ENCODE measurements at places on chromosomes 4 and X.

- DNase-seq, result no peak
Measured at GRCh38 chr4:93777081-93777460, 51.5 kb upstream of the ATOH1 start.

- no peak for DNase-seq
Measured at GRCh38 chr4:116323606-116324005, 761.8 kb downstream of the TRAM1L1 start.

GRCh38 chrX:24659646-24660045 is 12.5 kb upstream of the PCYT1B start:
- DNase-seq, result no peak

- DNase-seq, result no peak
Measured at GRCh38 chrX:38804682-38805431, 3.6 kb downstream of the MID1IP1 start.

DNA sequence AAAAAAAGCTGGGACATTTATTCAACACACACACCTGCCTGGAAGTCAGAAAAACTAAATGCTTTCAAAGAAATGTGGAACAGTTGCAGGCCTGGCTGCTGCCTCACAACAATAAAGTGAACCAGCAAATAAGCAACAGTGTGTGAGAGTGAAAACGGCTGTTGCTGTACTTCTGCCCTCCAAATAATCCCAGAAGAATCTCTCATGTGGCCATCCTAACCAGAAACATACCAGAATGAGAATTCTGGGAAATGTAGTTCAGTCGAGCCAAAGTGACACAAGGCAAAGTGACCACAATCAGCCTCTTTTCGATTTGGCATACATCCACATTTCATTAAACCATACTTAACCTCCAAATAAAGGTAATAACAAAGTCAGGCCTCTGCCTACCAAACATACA is 204.5 kb downstream of the SLC7A11 start:
- no peak for DNase-seq

- DNase-seq, result no peak
Measured at GRCh38 chr4:119014658-119015057, 121.0 kb upstream of the MYOZ2 start.

DNA sequence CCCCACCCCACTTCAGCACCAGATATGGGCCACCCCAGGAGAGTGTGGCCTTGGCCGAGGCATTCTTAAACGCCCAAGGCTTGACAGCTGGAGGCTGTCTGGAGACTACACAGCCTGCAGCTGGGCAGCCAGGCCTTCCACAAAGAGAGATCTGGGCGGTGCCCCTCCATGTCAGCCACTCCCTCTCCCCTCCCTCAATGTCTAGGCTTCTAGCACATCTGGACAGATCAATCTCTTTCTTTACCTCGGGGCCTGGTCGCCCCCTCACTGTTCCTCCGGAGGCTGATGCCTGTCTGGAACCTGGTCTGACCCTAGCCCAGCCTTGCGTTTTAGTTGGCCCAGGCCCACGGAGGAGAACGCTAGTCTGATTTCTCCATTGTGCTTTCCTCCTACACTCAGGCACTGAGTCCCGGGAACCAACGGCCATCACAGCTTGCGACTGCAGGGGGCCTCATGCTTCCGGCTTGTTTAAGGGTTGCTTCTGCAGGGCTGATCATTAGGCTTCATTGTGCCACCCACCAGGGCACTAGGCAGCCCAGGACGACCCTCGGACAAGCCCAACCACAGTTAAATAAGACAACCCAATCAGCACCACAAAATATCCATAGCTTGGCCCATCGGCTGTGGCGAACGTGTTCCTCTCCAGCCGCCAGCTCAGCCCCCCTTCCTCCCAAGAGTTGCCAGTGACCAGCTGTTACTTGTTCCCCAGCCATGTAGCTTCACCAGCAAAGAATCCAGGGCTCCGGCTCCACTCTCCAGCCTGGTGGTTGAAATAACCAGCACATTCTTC is 200.6 kb downstream of the BCOR start:
- DNase-seq, result peak; percentile 32

DNA sequence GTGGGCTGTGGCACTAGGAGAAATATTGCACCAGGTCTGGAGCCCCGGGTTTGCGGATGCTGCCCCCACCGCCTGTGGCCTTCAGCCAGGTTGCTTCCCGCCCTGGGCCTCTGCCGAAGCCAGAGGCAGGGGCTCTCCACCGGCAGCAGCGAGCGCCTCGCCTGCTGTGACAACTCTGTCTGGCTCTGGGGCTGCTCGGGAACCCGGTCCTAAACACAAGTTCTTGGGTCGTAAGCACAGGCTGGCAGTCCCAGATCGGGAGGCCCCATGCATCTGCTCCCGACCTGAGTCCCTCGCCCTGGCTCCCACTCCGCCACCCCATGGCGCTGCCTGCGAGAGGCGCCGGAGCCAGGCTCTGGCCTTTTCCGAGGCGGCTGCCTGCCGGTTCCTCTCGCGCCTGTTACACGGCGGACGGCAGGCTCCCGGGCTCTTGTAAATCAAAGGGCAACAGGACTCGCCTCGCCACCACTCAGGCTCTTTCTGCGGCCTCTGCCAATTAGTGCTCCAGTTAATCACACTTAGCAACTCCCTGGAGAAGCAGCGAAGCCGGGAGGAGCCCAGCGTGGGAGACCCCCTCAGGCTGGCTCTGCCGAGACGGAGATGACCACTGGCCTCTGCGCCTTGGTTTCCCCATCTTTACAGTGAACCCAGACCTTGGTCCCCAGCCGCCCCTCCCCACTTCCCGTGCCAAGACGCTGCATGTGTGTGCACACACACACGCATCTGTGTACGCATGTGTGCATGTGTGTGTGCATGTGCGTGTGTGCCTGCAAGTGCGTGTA is 109.2 kb downstream of the DCTD start:
- no peak for DNase-seq

DNA sequence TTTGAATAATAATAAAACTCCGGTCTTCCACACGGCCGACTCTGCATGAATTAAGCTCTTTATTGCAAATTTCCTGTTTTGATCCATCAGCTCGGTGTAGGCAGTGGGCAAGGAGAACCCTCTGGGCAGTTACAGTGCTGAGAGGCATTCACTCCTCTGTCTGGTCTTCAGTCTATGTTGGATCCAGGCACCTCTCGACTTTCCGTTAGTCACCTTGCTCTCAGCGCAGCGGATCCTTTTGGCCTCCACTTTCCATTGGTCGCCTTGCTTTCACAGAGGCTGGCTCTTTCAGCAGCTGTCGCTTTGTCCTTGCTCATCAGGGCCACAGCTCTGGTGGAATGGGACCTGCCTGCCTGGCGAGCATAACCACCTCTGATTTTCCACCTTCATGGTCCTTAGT is 52.9 kb downstream of the TRMT44 start:
- DNase-seq, result no peak

DNA sequence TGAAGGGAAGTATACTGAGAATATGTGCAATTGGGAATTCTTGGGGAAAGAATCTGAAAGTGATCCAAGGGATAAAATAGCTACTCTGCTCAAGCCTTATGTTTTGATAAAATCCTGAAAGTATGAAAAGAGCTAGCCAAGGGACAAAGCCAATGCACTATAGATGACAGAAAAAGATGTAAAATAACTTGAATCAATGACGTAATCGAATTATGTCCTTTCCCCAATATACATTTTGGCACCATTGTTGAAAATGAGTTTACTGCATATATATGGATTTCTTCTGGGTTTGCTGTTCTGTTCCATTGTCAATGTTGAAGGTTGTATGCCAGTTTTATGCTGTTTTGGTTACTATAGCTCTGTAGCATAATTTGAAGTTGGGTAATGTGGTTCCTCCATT is 407.3 kb downstream of the DCAF12L2 start:
- DNase-seq, result no peak

- no peak for DNase-seq
Measured at GRCh38 chrX:38060331-38060878, 54.1 kb downstream of the SYTL5 start.

GRCh38 chrX:48689208-48689920 is 5.8 kb downstream of the WAS start:
- no peak for DNase-seq

DNA sequence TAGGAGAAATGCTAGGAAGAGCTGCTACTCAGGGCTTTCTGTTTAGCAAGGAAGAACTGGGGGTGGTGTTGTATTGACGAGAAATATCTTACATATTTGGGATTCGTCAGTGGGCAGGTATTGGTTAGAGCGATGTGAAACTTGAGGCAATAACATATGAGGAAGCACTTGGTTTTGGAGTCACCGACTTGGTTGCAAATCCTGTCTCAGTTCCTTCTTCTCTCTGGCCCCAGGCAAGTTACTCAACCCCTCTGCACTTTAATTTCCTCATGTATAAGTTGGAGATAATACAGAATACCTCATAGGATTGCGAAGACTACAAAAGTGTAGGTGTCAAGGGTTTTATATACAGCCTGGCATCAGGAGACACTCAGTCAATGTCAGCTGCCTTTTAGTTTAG is 34.1 kb downstream of the GPAT3 start:
- DNase-seq, result no peak

DNA sequence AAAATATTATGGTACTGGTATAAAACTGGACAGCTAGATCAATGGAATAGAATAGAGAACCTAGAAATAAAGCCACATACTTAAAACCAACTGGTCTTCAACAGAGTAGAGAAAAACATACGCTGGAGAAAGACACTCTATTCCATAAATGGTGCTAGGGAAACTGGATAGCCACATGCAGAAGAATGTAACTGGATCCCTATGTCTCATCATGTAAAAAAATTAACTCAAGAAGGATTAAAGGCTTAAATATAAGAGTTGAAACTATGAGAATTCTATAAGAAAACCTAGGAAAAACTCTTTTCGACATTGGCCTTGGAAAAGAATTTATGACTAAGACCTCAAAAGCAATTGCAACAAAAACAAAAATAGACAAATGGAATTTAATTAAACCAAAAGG is 114.6 kb downstream of the PCDH18 start:
- peak; percentile 4 for DNase-seq

GRCh38 chr4:128371876-128372275 is 84.3 kb upstream of the PGRMC2 start:
- no peak for DNase-seq

- DNase-seq, result no peak
Measured at GRCh38 chr4:119641765-119642164, 13.2 kb upstream of the PDE5A start.

- DNase-seq, result no peak
Measured at GRCh38 chr4:139973015-139973414, 181.0 kb downstream of the MAML3 start.

GRCh38 chrX:95071052-95071451 is 1397.0 kb downstream of the FAM133A start:
- no peak for DNase-seq

- peak; percentile 79 for DNase-seq
Measured at GRCh38 chrX:39645178-39645895, 452.4 kb downstream of the BCOR start.

GRCh38 chrX:1403228-1403627 is 11.3 kb upstream of the SLC25A6 start:
- no peak for DNase-seq

DNA sequence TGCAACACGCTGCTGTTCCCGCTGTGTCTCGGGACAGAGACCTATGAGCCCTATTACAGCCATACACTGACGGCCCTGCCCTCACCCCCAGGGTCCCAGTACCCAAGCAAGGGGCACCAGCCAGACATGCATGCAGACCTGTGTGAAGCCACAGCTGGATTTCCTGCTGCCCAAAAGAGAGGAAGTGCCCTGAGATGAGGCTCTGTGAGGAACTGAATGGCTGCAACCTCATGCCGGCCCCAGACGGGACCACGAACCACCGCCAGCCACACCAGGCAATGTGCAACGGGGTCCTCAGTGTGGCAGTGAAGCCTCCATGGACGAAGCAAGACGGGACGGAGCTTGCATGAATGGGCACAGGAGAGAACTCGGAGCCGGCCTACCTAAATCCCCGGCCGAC is 21.1 kb downstream of the CTBP1 start:
- no peak for DNase-seq

DNA sequence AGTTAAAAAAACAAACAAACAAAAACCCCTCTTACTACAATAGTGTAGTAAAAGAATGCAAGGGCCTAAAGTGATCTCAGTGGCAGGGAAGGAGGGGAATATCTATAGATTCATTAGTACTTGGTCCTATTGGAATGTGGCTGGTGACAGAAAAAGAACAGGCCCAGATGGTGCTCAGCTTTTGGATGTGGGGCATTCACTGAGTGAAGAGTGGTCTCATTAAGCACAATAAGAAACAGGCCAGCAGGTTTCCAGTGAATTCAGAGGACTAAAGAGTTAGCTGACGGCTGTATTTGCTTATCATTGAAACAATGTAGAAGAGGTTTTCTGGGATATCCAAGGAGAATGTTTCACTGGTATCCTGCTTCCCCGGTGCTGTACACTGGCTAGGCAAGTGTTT is 243.8 kb upstream of the HHIP start:
- no peak for DNase-seq

GRCh38 chrX:53317365-53318069 is 36.1 kb upstream of the IQSEC2 start:
- peak; percentile 35 for DNase-seq

GRCh38 chr4:28505064-28505463 is 1644.4 kb downstream of the STIM2 start:
- DNase-seq, result no peak

DNA sequence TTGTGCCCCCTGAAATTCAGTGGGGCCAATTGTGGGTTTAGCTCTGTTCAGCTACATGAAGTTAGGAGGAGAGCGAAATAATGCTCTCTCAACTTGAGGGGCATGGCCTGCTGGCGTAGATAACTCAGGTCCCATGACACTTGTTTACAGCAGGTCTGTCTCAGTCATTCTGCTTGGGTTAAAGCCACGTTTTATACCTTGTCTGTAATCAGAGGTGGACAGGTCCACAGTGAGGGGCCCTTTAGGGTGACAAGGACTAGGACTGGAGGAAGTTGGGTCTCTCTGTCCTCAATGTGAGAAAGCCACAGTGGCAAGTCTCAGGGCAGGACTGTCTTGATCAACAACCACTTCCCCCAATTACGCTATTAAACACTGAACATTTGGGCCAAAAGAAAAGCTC is 49.0 kb downstream of the PDHA1 start:
- DNase-seq, result no peak

GRCh38 chr4:27368781-27369180 is 508.1 kb downstream of the STIM2 start:
- DNase-seq, result no peak

DNA sequence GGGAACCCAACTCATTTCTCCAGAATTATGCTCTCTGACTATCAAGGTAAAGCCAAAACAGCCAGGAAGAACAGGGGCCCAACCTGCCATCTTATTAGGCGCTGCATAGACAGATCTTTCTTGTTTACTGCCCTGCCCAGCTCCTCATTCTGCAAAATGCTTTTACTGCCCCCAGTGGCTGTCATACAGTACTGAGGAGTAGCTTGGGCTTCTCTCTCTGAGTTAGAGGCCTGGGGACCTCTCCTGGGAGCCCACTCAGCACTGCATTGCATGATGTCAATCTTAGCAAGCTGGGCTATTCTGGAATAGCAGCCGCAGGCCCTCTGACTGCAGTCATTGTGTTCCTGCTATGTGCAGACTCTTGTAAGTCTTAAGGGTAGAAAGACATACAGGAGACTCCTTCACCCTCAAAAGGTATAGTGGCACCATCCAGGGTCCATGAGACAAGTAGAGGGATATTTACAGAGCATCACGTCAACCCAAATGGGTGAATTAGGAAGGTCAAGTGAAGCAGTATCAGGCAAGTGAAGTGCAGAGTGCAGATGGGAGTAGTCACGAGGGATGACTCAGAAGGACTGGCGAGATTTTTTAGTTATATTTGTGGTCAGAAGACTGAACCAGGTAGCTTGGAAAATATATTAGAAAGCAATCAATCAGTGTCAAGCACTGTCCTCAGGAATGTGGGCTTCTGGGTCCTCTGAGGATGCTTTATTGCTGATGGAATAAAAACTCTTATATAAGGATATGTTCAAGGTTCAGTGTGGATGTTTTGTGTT is 294.1 kb upstream of the SFRP2 start:
- DNase-seq, result no peak

Measured in brain microvascular endothelial cell (primary cell).